ENCODE measurements at places on chromosomes 6 and 20.

DNA sequence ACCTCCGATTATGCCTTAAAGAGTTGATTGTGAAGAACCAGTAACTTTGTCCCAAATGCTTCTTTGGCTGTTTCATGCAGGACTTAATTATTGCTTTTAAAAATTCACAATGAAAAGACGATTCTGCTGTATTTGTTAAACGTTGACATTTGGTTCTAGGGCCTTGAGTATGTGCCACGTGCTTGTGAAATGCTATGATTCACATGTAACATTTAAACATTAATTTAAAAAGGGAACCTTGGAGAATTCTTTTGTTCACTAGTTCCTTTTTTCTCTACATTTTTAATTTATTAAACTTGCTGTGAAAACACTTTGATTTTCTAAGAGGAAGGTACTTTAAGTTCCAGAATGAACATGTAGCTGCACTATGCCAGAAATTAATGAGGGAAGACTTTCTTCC is 9.5 kb downstream of the GZF1 start:
- no peak for DNase-seq

- no peak for DNase-seq
Observed at GRCh38 chr6:42923666-42924065, 5.6 kb upstream of the CNPY3 start.

DNA sequence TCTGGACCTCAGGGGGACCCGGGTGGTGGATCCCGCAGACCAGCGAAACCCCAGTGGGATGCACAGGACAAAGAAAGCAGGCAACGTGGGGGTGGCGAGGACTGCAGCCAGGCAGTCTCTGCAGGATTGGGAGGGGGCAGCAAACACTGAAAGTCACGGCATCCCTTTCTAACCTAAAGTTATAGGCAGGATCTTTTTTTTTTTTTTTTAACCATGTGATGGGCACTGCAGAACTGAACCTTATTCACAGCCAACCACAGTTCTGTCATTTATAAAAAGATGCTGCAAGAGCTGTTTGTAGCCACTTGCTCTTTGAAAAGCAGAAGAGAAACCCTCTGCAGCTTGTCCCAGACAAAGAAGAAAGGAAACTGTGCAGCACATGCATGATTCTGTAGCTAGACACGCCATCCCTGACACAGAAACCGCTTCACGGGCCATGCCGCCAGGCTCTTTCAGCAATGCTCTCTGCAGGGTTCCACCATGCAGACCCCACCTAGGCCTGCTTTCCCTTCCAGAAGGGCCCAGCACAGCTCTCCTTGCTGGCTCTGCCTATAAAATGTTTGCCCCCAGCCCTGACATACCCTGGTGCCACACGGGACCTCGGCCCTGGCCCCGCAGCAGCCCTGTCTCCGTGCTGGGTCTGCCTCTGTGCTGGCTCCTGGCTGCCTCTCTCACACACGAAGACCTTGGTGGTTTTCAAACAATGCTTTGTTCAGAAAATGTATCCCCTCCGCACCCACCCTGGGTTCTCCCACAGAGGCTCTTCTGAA is 70.8 kb downstream of the PYGB start:
- DNase-seq: no peak

- DNase-seq: no peak
Observed at GRCh38 chr6:2921520-2922115, 18.5 kb upstream of the SERPINB9 start.
